ENCODE measurements at places on chromosomes 11 and 22. TPM values are rescaled to one million over a fixed set of nuclear protein-coding genes. Genes with fewer than 3 reads are reported as not detected.

DNA sequence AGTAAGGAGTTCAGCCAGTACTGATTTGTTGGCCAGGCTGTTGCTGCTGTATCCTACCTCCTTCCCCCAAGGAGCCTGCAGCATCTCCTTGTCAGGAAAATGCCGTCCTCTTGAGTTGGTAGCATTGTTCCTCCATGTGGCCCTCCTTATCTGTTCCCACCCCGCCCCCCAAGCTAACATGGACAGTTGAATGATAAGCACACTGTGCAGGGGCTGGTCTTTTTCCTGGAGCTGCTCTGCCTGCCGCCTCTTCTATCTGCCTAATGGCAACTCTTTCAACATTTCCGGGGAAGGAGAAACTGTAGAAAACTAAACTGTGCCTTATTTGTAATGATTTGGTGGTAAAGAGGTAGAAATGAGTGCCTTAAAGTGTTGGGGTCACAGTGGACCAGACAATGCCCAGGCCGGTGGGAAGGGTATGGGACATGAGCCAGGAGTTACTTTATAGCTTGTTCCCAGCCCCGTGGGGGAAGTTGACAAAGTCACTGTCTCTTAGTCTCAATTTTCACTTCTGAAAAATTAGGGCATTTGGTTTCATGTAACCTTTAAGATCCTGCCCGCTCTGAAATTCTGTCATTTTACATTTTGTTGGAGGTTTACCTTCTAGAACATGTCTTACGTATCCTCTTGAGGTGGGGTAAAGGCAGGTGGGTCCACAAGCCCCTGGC is 4.5 kb downstream of the FAM118A start:
- DNase-seq = no peak

The ADM2 gene
- 8.0 TPM for total RNA-seq

- DNase-seq = no peak
Measured at GRCh38 chr11:119829402-119829801, 100.4 kb upstream of the NECTIN1 start.

The LRRC32 gene
- total RNA-seq = 23.1 TPM

DNA sequence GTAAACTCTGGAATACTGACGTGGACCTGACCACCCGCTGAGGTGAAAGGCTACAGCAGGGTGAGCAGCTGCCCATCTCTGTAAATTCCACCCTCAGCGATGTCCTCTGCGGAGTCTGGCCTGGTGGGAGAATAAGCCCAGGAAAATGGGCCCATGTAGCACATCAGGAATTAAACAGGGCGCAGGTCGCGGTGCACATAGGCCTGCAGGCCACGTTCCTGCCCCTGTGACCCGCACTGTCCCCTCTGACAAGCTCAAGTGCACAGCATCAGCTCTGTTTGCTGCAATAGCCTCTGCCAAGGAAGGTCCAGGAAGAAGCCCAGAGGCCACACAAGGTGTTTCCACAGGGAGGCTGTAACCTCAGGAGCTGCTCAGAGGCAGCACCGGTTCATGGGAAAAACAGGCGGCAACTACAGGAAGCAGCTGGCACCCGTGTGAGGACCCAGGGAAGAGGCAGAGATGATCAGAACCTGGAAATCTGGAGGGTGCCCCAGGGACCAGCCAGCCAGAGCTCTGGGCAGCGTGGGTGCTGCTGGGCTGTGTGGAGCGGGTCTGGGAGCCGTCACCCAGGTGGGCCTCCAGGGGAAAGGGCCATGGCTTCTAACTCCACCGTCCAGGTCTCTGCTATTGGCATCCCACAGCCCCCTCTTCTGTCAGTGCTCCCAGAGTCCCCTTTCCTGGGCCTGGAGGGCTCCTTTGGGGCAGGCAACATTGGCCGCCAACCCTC is 808 bp upstream of the IFITM2 start:
- no peak for DNase-seq

DNA sequence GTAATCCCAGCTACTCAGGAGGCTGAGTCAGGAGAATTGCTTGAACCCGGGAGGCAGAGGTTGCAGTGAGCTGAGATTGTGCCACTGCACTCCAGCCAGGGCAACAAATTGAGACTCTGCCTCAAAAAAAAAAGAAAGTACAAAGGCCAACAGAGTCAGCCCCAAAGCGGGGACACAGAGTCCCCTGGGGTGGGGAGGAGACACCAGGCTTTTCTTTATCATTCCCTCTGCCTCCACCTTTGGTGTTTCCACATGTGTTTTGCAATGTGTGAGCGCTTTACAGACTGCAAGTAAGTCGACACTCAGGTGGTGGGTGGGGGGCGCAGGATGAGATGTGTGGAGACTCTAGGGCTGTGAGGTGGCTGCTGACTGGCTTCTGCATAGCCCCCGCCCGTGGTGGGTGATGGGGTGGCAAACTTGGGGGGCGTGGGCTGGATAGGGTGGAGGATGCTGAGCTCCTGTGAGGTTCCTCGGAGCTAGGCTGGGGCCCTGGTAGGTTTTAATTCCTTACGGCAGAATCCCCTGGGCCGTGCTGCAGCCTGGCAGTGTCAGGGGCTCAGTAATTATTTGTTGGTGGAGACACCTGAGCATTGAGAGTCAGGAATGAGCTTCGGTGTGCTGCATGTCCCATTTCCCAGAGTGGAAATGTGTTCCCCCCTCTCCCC is 177.2 kb downstream of the CTTN start:
- no peak for DNase-seq

- no peak for DNase-seq
Measured at GRCh38 chr22:28766628-28767027, 5.9 kb upstream of the CCDC117 start.

DNA sequence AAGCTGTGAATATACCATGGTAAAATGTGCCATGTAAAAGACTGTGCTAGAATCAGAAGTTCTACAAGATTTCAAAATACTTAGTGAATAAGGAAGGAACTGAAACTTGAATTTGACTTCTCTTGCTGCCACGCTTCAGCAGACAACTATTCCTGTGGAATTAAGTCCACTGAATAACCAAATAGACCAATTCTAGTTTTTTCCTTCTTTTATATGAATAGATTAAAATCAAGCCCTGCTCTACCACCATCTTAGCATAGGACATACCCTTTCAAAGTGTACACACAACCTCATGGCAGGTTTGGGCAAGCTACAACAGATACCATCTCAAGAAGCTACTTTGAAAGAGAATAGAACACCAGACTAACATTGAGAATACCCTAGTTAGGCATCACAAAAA is 23.4 kb upstream of the CLNS1A start:
- DNase-seq = no peak

The GAL3ST3 gene
- not detected for total RNA-seq

DNA sequence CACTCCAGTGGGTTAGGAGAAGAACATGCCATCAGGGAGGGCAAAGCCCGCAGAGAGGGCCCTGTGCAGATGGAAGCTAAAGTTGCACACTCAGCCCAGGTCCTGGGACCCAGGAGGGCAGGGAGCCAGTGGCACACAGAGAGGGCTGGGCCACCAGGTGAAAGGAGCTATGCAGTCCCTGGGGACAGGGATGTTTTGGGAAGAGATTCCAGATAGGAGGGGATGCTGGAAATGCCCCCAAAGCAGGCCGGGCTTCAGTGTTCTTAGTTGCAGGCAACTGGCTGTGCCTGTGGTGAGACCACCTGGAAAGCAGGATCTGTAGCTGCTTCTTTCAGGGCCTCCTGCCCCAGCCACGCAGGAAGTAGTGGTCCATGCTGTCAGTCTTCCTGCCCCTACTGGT is 19.6 kb downstream of the ANKK1 start:
- no peak for DNase-seq

The ST14 gene
- not detected for total RNA-seq

DNA sequence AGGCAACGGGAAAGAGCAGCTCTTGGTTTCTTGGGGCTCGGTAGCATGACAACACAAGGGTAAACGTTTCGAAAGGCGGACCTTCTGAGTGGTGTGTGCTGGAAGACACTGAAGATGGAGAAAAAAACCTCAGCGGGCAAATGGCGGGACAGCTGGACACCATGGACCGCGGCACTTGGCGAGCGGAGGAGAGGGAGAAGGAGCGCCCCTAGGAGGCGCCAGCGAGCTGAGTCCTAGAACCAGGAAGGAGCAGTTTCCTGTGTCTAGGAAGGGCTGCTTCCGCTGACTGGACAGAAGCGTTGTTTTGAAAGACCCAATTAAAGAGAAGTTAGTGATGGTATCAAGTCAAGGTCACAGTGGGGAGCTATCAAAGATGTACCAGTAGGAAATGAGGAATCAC is 44.0 kb upstream of the OPCML start:
- no peak for DNase-seq

The MYO7A gene
- total RNA-seq = 0.45 TPM

GRCh38 chr11:99979042-99979441 is 708.0 kb upstream of the ARHGAP42 start:
- DNase-seq = no peak

DNA sequence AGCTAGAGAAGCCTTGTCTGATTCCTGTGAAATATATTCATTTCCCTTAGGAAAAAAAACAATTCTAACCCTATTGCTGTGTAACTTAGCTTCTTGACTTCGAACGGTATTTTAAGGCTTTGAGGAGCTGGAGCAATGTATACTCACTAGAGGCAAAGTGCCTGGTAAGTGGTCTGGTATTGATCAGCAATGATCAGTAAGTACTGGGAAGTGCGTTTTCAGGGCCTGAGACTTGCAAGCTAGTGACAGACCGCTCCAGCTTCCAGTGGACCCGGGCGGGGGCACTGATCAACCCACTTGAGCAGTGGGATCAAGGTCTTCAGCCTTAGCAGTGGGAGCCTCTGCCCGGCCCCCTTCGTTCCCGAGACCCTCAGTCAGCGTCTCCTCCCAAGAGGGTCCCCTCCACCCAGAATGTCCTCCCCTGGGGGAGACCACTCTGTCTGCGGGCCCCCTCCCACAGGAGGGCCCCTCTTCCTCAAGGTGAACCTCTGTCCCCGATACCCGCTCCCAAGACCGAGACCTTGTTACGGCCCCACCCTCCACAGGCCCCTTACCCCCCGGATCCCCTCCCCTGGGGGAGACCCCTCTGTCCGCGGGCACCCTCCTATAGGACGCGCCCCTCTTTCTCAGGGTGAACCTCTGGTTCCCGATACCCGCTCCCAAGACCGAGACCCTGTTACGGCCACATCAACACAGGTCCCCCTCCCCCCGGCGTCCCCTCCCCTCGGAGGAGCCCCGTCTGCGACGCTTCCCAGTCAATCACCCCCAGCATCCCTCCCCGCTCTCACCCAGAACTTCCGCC is 452 bp upstream of the ATXN10 start:
- peak; percentile 62 for DNase-seq

- no peak for DNase-seq
Measured at GRCh38 chr22:46362203-46362933, 26.9 kb downstream of the TRMU start.

- DNase-seq = no peak
Measured at GRCh38 chr11:113992459-113993110, 17.7 kb downstream of the HTR3A start.
